NCI-H2029 (cell line): ENCODE measurements at places on chromosomes 2 and 18.

- DNase-seq: no peak
These were observed 83.2 kb downstream of the DGKD start for GRCh38 chr2:233437439-233437955.

- DNase-seq: no peak
These were observed 250.3 kb upstream of the EPHA4 start for GRCh38 chr2:221822416-221822815.

DNA sequence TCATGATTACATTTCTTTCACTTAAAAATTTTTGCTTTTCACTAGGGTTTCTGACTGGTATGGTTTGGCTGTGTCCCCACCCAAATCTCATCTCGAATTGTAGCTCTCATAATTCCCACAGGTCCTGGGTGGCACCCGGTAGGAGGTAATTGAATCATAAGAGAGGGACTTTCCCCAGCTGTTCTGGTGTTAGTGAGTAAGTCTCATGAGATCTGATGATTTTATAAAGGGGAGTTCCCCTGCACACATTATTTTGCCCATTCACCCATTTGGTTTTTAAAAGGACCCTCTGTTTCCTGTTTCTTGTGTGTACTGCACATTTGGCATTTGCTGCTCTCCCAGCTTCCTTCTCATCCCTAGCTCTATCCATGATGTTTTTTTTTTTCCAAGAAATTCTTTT lies 27.8 kb upstream of the NETO1 start:
- no peak for DNase-seq

GRCh38 chr2:148888003-148888501 lies 13.0 kb downstream of the KIF5C start:
- peak; percentile 29 for DNase-seq

- DNase-seq: no peak
These were observed 85.4 kb downstream of the DLGAP1 start for GRCh38 chr18:4369705-4370104.

- no peak for DNase-seq
These were observed 107.1 kb upstream of the TPO start for GRCh38 chr2:1306014-1306686.

DNA sequence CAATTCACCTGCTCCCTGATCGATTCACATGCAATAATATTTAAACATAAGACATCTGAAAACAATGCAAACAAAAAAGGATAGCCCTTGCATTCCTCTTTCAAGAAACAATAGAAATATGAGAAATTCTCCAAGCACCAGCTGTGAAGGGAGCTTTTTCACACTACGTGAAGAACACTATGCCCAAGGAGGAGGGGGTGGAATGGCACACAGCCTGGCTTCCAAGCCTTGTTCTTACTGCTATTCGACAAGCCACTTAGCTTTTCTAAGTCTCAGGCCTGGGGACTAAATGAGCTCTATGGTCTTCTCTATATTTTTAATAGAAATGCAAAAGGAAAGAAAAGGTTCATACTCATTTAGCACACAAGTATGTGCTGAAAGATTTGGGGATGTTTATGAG lies 92.2 kb upstream of the CHRNA1 start:
- no peak for DNase-seq

DNA sequence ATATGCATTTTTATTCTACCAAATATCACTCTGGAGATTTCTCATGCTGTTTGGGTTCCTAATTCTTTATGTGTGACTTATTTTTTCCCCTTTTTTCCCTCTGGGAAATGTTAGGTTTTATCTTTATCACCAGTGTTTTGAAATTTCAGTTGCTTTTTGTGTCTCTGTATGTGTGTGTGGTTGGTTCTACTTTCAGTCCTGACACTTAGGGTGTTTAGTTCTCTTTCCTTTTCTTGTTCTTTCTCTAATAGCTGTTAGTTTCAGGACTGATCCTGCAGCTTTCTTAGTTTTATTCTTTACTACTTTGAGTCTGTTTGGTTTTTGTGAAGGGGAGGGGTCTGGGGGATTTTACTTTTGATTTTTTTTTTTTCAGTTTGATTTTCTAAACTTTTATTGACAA lies 23.1 kb downstream of the PPM1B start:
- DNase-seq: no peak

- no peak for DNase-seq
These were observed 53.5 kb downstream of the DGKD start for GRCh38 chr2:233407771-233408181.

DNA sequence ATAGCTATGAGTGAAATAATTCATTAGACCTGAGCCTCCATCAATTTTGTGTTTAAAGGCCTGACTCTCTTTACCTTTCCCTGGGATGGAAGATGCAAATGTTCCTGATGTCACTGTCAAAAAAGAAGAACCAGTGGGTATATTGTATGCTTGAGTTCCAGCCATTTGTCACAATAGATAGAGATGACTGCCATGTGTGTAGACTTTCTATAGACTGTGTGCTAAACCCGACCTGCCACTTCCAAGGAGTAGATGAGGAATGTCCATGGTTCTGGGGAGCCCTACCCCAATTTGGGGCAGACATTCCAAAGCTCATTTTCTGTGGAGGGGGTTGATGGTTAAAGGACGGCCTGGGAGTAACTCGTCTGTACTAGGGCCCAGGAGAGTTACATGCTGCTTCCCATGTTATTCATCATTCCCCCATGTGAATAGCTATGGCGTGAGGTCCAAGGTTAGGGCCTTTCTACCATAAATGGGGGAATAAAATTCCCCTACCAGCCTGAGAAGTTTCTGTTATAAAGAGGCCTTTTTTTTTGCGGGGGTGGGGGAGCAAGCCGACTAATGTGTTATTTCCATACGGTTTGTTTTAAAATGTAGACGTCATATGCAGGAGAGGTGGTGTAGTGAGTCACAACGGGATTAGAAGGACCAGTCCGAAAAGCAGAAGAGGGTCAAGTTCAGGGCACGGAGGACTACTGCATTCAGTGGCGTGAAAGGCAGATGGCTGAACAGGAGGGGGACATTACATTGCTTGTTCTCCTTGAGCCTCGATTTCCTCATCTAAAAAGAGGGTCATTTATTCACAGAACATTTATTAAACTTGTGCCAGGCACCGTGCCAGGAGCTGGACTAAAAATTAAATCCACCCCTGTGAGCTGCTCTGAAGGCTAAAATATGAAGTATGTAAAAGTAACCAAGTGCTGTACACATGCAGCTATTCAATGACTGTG lies 24.0 kb downstream of the IL1B start:
- DNase-seq: no peak

DNA sequence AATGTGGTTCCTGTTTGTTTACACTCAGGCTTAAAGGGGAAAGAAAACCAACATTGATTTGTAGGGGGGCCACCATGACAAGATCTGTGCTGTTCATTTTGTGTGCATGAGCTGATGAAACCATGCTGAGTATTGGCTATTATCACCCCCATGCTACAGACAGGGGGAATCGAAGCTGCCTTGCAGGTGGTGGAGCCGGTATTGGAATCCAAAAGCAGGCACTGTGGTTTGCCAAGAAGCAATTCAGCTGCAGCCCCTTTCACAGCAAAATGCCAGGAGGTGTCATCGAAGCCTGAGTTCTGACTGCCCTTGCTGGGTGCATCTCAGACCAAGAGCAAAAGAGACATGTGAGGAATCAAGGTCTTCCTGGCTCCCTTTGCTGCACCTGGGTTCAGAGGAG lies 221.9 kb downstream of the UXS1 start:
- DNase-seq: no peak

GRCh38 chr2:20573620-20574422 lies 77.1 kb downstream of the HS1BP3 start:
- no peak for DNase-seq

DNA sequence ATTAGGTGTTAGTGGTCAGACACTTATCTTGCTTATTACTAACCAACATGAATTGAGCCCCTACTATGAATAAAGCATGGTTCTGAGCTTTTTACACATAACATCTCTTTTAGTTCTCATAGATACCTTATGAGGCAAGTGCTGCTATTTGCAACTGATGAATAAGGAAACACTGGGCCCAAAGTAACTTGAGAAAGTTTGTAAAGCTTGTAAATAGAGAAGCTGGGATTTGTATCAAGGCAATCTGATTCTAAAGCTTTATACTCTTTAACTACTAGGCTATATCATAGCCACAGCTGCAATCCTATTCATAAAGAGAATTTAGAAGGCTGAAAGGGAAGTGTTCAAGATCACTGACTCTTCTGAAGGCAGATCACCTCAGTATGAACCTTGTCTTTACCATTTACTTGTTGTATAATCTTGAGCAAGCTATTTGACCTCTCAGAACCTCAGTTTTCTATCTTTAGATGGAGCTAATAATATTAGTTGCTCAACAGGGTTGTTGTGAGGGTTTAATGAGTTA lies 60.4 kb downstream of the ABCB11 start:
- no peak for DNase-seq

- no peak for DNase-seq
These were observed 11.7 kb downstream of the YIPF4 start for GRCh38 chr2:32289165-32289999.

- no peak for DNase-seq
These were observed 48.5 kb upstream of the ATP6V1B1 start for GRCh38 chr2:70887208-70887549.

GRCh38 chr2:187581125-187581896 lies 27.1 kb upstream of the TFPI start:
- DNase-seq: peak; percentile 38

DNA sequence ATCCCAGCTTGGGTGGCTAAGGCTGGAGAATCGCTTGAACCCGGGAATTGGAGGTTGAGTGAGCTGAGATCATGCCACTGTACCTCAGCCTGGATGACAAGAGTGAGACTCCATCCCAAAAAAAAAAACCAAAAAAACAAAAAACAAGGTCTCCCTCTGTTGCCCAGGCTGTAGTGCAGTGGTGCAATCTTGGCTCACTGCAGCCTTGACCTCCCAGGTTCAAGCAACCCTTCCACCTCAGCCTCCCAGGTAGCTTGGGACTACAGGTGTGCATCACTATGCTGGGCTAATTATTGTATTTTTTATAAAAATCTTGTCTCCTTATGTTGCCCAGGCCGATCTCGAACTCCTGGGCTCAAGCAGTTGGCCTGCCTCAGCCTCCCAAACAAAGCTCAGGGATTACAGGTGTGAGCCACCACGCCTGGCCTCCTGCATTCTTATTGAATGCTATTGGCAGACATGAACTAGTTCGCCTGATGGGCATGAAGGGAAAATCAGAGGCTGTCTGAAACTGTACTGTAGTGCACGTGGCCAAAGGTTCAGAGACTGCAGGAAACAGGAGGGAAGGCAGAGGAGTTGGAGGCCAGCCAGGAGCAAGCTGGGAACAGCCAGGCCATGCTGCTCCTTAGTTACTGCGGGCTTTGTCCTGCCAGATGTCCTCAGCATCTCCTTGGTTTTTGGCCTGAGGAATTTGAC lies 16.0 kb upstream of the ASXL2 start:
- no peak for DNase-seq

GRCh38 chr2:152924722-152925121 lies 206.3 kb downstream of the ARL6IP6 start:
- DNase-seq: peak; percentile 88

GRCh38 chr2:196944570-196944969 lies 18.1 kb upstream of the PGAP1 start:
- no peak for DNase-seq

DNA sequence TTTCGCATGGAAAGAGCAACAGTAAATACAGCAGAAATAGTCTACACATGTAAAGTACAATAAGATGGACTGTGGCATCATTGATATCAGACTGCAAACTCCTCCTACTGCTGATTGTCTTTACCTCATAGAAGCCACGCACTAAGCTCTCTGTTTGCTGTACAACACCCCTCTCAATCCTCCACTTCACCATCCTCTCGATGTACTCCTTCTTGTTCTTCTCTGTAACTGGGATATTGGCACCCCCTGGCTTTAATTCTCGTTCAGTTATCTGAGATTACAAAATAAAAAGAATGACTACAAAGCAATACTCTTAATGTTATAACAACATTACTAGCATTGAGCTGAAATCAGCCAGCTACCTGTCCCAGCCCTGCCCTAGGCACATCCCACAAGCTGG lies 49.3 kb upstream of the STK17B start:
- DNase-seq: no peak

DNA sequence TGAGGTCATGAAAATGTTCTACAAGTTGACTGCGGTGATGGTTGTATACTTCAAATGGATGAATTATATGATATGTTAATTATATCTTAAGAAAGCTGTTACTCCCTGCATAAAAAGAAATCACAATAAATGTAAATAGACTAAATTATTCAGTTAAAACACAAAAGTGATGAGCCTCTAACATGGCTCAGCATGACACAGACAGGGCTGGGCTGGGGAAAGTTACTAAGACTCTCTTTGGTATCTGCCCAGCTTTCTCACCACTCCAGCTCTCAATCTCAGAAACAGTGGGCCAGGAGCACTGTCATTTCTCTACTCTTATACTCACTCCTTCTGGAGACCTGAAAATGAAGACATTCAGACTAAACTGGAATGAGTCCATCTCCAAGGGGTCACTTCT lies 3.5 kb downstream of the CYP27C1 start:
- DNase-seq: no peak

DNA sequence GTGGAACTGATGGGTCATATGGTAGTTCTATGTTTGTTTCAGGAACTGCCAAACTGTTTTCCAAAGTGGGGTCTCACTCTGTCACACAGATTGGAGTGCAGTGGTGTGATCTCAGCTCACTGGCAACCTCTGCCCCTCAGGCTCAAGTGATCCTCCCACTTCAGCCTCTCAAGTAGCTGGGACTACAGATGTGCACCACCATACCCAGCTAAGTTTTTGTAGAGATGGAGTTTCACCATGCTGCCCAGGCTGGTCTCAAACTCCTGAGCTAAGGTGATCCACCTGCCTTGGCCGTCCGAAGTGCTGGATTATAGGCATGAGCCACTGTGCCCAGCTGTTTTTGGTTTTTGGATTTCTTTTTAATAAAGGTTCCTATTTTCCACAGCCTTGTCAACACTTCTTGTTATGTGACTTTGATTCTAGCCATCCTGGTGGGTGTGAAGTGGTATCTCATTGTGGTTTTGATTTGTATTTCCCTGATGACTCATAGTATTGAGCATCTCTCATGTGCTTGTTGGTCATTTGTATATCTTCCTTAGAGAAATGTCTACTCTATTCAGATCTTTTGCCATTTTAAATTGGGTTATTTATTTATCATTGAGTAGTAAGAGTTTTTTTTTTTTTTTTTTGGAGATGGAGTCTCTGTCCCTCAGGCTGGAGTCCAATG lies 22.8 kb downstream of the NPC1 start:
- DNase-seq: no peak

DNA sequence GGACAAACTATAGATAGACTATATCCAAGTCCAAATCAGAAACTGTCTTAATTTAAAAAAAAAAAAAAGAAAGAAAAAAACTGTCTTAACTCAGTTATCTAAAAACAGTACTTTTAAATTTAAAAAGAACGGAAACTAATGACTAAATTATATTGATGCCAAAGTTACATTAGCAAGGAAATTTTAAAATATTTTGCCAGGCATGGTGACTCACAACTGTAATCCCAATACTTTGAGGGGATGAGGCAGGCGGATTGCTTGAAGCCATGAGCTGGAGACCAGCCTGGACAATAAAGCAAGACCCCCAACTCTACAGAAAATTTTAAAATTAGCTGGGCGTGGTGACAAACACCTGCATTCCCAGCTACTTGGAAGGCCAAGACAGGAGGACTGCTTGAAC lies 30.9 kb downstream of the MEMO1 start:
- DNase-seq: no peak
